ENCODE measurements at places on chromosomes 7 and 10.

GRCh38 chr7:135380351-135380750 is 129.6 kb downstream of the CNOT4 start:
- no peak for DNase-seq

DNA sequence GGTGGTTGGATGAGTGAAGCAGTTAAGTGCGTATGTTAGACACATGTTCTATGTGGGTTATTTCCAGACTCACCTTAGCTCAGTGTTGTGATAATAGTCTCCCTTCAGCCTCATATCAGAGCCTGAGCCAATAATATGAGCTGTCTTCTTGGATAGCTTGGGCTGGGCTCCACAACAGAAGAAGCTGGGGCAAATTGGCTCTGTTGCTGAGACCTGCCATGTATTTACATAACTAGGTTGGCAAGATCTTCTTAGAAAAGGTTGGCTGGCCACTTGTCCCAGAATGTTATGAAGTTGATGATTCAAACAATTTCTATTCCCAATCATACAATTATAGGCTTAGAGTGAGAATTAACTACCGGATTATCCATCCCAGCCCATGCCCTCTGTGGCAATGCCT is 35.7 kb upstream of the CREB5 start:
- DNase-seq: no peak

GRCh38 chr10:130121486-130122079 is 11.0 kb upstream of the C10orf143 start:
- DNase-seq: no peak

DNA sequence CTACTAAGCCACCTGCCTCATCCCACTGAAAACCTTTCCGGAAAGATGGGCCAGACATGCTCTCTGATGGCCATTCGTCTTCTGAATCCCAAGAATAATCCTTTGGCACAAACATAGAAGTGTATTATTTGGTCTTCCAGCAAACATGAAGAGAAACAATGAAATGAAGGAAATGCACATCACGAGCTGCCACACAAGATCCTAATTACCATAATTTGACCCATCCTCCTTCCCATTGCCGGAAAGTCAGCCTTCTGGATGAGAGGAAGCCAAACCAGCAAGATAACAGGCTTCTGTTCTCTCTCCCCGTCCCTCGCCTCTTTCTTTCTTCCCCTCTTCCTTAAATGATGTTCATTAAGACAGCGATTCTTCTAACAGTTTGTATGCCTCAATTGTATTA is 218.9 kb upstream of the KMT2E start:
- DNase-seq: no peak

DNA sequence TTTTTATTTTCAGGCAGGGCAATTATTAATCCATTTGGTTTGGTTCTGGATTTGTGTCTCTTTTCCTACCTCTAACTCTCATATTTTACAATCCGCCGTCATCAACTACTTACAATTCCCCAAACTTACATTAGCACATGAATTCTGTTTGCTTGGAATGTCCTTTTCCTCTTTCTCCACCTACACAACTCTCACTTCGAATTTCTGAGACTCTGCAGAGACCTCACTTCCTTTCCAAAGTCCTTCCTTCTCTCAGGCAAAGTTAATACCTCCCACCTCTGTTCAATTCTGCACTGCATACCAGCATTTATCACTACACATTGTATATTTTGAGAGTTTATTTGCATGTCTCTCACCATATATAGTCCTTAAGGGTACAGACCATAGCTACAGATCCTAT is 122.7 kb upstream of the LRRTM3 start:
- no peak for DNase-seq

DNA sequence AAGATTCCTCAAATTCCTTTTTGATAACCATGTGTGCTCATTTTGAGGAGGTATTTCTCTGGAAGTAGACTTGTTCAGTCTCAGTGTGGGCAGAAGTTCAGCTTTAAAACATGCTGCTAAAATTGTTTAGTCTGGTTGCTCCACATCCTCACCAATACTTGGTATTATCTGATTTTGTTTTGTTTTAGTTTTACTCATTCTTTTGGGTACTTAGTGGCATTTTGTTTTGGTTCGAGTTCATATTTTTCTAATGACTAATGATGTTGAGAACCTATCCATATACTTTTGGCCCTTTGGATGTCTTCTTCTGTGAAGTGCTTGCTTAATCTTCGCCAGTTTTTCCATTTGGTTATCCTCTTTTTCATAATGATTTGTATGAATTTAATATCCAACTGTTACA is 694.2 kb upstream of the FZD8 start:
- no peak for DNase-seq

DNA sequence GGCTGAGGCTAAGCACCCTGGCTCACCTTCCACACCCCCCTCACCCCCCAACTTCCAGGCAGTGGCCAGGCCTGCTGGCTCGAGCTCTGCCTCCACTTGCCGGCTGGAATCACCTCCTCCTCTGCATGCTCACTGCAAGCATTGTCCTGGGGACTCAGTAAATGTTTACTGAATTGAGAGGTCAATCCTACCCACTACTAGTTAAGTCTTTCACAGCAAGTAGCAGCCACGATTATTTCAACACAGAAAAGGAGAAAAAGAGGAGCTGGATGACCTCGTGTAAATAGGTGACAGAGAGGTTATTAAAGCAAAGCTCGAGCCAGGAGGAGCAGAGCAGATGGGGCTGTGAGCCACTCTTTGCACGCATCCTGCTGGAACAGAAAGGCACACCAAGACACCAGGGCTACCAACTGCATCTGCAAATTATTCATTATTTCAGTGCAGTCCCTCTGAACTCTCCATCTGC is 32.1 kb downstream of the HIPK2 start:
- DNase-seq: no peak

Measured in stimulated activated CD8-positive, alpha-beta memory T cell treated with anti-CD3 and anti-CD28 coated beads, Interleukin-2, amount 100 ng/mL, for 48 hours (primary cell).